Frontal cortex (tissue), 4 donors: ENCODE measurements at places on chromosomes 3 and 15. TPM values are rescaled to one million over a fixed set of nuclear protein-coding genes. Genes with fewer than 3 reads are reported as not detected.

The CHRFAM7A gene
- 2.0 TPM for total RNA-seq

DNA sequence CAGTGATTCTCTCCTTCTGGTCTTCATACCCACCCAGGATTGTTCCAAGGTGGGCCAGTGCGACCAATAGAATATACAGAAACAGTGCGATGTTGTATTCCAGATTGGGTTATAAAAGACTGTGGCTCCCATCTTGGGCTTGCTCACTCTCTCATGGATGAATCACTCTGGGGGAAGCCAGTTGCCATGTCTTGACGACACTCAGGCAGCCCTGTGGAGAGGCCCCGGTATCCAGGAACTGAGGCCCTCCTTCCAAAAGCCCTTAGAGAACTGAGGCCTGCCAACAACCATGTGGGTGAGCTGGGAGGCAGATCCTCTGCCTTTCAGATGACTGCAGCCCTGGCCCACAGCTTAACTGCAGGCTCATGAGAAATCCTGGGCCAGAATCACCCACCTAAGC, 57.2 kb downstream of the SH3GL3 start:
- no peak for DNase-seq

The FOXL2 gene
- total RNA-seq: under 0.01 TPM

GRCh38 chr3:58272891-58273290, 33.2 kb upstream of the RPP14 start:
- no peak for DNase-seq

DNA sequence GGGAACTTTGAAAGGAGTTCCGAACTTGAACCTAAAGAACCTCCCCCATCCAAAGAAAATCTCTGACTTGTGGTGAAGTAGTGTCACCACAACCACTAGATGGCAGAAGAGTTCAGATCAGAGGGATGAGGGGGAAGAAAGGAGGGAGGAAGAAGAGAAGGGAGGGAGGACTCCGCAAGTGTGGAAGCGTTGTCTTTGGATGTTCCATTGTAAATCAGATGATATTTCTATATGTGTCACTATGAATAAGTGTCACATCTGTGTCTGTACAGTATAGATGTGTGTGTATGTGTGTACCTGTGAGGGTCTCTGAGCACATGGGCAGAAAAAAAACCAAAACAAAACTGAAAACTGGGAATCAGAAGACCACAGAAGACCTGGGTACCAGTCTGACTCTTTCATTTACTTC, 16.9 kb downstream of the SLC24A1 start:
- DNase-seq: peak; percentile 76

The C2CD4A gene
- total RNA-seq: under 0.01 TPM

The PRSS50 gene
- total RNA-seq: not detected

The PSMA4 gene
- total RNA-seq: 105 TPM

The CCDC174 gene
- 10.6 TPM for total RNA-seq

- DNase-seq: no peak
Observed at GRCh38 chr3:161672478-161672877, 175.9 kb downstream of the OTOL1 start.

DNA sequence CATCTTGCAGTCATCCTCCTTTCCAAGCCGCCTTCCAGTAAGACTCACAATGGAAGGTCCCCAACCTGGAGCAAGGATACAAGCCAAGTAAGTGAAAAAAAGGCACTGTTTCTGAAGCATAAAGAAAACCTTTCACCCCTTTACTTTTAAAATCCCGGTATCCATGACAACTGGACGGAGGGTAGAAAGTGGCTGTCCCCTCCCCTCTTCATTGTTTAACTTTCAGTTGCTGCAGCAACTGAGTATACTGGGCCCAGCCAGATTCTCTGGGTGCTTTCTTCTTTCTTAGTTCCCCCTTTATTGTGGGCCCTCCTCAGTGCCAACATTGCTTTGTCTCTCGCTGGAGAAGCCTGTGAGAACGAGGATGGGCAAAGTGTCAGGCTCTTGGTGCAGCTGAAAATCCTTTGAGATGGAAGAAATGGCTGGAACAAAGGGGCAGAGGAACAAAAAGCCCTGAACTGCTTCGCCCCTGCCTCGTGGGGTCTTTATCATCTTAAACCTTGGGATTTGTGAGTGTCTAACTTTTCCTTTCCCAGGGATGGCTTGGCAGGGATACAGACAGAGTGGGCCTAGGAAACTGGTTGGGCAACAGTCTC, 224.0 kb upstream of the RGMA start:
- DNase-seq: no peak

- DNase-seq: no peak
Observed at GRCh38 chr3:113536627-113537101, 4.3 kb downstream of the SIDT1 start.

The RTP1 gene
- 0.41 TPM for total RNA-seq

DNA sequence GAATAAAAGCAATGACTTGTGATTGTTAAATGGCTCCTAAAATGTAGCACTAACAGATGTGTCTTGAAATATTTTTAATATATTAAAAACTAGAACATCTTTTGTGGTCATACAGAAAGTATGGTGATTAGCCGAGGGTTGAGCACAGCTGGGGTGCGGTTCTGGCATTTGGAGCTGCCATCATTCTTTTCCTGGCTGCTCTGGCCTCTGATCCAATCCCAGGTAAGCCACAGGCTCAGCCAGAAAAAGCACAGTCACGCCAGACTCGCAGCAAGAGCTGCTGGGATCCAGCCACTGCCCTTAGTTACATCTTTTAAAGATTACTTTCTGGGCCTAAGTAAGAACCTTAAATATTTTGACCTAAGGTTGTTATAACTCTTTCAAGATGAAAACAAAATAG, 196.8 kb downstream of the PLCL2 start:
- DNase-seq: no peak

DNA sequence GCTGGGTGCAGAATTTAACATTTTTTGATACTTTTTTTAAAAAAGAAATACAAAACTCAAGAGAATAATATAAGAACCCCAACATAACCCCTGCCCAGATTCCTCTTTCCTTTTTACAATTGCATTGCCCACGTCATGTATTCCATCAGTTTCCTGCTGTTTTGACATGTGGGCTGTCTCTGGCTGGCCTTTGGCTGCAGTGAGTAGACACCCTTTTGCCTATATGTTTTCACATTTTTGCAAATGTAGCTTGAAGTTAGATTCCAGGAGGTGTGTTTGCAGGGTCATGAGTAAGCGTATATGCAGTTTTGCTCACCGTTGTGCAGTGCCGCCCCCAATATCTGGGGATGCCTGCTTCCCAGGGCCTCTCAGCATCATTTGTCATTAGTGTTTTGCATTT, 28.0 kb upstream of the ATP10A start:
- DNase-seq: no peak

The RLBP1 gene
- total RNA-seq: 3.3 TPM

The GOLGA6D gene
- total RNA-seq: not detected

- no peak for DNase-seq
Observed at GRCh38 chr3:33044676-33045075, 52.3 kb downstream of the GLB1 start.

DNA sequence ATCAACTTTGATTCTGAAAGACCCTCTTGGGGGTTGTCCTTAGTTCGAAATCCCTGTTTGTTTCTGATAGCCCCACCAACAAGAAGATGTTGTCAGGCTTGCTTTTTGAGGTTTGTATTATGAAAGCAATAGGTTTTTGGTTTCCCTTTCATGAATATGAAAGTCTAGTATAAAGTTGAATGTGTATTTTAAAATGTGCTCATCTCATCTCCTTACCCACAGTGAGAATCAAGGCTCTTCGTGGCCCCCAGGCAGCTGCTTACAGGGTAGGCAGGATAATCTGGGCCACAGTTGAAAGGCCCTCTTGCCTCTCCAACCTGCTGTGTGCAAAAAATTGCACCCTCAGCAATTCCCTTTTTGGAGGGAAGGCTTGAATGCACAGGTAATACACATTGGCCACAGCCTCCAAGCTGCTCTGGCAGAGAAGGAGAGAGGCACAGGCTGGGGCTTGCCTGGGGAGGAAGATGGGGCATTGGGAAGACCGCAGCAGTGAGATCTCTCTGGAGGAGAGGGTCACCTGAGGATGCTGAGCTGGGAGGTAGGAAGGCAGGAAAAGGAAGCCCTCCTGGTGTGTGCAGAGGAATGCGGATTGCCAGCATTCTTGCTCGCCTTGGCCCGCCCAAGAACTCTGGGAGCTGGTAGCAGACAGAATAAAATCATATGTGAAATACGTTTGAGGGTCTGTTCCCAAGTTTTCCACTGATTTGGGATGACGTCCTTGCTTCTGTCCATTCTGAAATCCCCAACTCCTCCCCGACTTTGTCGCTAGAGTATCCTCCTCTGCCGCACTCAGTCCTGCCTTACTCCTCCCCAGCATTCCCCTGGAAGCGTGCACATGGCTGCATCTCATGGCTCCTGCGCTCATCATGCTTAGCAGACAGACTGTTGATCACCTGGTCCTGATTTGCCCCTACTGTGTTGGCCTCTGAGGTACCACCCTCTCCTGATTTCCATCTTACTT, 196.4 kb downstream of the RPLP1 start:
- no peak for DNase-seq

DNA sequence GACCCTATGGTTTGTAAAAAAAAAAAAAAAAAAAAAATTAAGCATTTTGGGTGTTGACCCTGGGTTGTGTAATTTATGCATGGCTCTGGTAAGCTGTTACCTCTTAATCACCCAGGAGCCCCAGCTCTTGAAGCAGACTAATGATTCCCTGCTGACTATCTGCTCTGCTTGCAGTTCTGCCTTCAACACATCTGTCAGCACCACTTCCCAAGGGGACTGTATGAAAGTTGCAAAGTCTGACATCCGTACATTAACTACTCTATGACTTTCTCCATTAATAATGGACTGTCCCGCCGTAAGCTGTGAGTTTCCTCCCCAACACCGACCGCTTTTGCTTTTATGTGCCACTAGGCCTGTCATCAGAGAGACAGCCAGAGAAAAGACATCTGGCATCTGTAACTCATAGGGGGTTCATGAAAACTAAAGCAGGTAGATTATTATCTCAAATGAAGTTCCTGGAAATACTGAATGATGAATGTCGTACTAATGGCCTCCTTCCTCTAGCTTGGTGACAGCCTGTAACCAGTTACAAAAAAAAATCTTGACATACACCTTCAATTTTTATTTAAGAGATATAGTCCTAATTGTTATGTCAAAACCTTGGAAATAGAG, 271.5 kb downstream of the IL5RA start:
- no peak for DNase-seq
